Effector CD8-positive, alpha-beta T cell (primary cell): ENCODE measurements at places on chromosomes 7 and 10.

DNA sequence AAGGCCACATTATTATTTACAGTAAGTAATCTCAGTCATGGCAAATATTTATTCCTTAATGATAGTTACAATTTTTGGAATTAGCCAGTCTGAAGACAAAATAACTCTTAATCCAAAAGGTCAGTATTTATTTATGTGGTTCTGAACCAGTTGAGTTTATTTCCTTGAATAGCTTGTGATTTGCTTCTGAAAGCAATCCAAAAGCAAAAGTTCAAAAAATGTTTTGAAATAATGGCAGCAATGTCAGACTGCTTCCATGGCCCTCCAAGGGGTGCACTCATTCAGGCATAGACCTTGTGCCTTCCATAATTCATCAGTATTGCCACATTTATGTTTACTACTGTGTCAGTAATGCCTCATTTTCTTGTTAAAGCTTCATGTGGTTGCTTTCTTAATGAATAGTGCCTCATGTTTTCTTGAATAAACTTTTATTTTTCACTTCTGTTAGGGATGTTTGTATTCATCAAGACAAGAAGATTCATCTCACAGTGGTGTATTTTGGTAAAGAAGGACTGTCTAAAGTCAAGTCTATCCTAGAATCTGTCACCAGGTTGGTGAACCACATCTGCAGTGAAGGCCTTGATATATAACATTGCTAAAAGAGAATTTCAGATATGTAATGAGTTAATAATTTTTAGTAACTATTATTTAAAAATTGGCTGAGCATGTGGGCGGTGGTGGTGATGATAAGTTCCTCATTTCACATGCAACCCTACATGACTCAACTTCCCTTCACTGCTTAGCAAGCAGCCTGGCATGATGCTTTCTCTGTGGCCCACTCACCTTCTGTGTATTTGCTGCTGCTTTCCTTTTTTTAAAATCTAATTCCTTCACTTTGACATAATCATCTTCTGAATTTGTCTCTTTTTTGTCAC is 22.0 kb downstream of the CSGALNACT2 start:
- no peak for DNase-seq

- DNase-seq = no peak
These were observed 27.0 kb downstream of the TASOR2 start for GRCh38 chr10:5711642-5712041.

- DNase-seq = no peak
These were observed 65.8 kb downstream of the CDK13 start for GRCh38 chr7:40015790-40016296.

DNA sequence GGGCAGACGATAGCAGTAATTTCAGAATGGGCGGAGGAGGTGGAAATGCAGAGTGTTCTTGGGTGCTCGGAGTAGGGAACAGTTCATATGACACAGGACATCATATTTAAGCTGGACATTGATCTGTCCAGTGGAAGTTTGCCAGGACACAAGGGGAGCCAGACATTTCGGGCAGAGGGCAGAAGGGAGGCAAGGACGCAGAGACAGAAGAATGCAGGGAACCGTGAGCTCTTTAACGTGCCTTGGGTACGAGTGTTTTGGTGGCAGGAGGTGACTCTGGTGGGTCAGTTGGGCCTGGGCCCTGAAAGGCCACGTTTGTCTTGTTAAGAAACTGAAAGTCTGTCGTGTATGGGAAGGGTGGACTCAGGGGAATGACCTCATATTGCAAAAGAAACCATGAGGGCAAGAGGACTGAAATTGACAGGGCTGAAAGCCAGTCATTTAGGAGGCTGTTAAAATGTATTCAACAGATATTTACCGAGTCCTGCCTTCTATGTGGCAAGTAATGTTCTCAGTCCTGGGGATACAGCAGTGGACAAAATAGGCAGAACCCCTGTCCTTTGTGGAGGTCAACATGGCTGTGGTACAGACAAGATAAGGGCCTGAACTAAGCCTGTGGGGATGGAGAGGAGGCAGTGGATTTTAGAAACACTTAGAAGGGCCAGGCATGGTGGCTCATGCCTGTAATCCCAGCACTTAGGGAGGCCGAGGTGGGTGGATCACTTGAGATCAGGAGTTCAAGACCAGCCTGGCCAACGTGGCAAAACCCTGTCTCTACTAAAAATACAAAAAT is 2.2 kb downstream of the OPTN start:
- no peak for DNase-seq

GRCh38 chr7:64882341-64883112 is 20.5 kb upstream of the ZNF273 start:
- no peak for DNase-seq

DNA sequence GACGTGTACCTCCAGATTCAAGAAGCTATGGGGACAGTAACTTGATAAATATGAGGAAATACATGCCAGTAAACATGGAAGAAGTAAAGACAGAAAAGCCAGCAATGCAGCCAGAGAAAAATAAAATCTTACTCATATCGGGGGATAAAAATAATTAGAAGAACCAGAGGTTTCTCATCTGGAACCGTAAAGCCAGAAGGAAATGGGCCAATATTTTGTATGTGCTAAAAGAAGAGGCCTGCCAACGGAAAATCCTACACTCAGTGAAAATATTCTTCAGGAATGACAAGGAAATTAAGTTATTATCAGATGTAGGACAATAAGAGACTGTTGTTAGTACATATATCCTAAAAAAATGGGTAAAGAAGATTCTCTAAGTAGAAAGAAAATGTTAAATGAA is 401.2 kb downstream of the CDC14C start:
- no peak for DNase-seq

DNA sequence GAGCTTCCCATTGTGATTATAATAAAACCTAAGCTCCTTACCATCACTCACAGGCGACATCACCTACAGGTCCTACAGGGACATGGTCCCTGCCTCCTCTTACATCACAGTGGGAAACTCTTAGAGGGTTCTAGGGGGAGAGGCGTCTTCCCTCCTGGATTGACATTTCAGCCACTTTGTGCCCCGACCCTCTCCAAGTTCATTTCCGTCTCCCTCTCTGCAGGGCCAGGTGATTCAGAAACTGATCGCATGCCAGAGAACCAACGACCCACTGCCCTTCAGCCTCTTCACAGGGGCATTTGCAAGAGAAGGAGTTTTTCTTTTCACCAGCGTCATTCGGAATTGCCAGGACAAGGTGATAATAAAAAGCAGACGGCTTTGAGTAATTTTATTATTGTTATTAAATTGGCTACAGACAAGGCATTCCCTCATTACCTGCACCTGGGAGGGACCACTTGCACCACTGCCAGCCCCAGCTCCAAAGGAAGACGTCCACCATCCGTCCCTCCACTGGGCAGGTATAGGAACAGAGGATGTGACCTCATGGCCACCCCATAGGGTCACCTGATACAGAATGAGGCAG is 85.8 kb upstream of the CUX1 start:
- no peak for DNase-seq

GRCh38 chr7:24464861-24465260 is 108.4 kb upstream of the PALS2 start:
- no peak for DNase-seq

GRCh38 chr10:118658762-118659161 is 63.3 kb upstream of the PRLHR start:
- no peak for DNase-seq
